NK-92 treated with Interleukin-12 subunit alpha and Interleukin-12 subunit beta, amount 100 ng/mL, for 24 hours (cell line): ENCODE measurements at places on chromosomes 1 and 21.

DNA sequence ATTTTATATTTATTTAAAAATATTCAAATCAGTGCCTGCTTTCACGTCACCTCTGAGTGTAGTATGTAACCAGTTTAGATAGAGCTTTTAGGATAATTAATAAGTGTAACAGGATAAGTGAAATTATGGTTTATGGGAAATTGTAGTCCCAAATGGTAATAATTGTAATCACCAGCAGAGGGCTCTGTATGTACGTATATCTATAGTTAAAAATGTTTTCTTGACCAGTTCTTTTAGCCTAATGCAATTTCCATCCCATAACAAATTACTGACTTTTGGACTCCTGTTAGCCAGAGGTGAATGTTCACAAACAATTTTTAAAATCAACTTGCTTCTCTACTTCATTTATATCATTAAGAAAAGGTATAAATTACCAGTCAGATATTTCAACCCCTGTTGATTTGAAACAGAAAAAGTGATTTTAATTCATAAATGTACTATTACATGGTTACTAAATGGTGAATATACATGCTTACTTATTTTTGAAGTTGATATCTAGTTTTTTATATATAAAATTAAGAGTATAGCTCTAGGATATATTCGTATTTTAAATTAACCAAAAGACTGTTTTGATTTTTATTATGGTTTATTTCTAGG lies 25.3 kb downstream of the SLC30A7 start:
- no peak for DNase-seq

DNA sequence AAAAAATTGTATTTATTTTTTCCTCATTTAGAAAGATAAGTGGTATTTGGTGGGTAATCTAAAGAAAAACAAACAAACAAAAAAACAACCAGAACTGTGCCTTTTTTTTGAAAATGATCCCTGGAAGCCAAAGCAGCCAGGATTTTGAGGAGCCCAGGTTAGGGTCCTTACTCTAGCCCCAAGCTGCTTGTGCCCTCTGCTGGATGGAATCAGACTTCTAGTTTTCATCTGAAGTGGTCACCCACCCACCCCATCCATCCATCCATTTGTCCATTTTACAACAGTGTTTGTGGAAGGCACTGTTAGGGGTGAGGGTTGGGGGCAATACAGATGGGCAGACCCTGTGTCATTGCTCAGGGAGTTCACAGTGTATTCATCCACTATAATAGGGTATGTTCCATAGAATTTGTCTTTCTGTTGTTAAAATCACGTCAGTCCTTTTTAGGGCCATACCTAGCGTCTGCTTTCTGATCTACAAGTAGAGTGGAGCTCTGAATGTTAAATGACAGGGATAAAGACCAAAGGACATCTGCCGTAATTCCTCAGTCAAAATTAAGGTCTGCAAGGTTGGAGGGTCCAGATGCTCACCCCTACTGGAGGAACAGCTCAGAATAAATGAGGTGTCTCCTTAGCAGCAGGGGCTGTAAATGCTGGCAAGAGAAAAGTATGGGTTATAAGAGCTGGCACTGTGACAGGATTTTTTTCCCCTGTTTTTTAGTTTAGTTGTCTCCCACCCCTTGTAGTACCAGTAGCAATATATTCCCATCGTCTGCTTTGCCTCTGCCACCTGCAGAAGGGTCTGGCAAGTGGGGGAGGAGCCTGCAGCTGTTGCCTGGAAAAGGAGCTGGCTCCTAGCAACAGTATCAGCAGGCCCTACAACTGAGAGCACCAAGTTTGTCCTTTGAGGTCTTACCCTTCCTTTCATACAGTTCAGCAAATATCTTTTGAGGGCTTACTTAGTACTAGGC lies 3.2 kb downstream of the LRRC42 start:
- DNase-seq: no peak

DNA sequence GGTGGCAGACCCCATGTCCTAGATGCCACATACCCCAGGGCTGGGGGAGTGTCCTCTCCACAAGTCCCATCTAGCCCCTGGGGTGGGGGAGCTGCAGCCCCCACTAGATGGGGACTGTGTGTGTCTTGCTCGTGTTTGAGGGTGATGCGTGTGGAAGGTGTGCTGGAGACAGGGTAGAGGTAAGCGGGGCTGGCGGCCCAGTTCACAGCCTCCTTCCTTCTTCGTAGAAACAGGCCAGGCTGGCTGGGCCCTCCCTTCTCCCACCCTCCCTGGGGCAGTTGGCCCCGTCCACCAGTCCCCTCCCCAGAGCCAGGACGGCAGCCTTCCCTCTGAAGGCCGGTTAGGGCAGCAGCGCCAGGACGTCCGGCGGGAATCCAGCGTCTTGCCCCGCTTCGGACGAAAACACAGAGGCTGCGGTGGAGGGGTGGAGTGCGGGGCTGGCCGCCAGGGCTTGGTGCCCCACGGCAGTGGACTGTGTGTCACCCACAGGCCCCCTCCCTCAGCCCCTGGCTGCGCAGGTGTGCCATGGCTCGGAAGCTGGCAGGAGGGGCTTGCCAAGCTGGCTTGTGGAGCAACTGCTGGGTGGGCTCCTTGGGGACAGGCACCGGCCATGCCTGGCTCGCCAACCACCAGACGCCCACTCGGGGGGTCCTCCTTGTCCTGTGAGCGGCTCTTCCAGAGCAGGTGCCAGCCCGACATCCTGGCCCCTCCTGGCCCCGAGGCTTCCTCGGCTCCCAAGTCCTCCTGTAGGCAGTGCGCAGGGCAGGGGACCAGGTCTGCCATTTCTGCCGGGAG lies 3.6 kb downstream of the PRDM16 start:
- DNase-seq: no peak

- DNase-seq: no peak
Measured at GRCh38 chr1:10714337-10715114, 81.9 kb downstream of the CASZ1 start.

- DNase-seq: no peak
Measured at GRCh38 chr1:10204003-10204642, 6.2 kb upstream of the KIF1B start.

DNA sequence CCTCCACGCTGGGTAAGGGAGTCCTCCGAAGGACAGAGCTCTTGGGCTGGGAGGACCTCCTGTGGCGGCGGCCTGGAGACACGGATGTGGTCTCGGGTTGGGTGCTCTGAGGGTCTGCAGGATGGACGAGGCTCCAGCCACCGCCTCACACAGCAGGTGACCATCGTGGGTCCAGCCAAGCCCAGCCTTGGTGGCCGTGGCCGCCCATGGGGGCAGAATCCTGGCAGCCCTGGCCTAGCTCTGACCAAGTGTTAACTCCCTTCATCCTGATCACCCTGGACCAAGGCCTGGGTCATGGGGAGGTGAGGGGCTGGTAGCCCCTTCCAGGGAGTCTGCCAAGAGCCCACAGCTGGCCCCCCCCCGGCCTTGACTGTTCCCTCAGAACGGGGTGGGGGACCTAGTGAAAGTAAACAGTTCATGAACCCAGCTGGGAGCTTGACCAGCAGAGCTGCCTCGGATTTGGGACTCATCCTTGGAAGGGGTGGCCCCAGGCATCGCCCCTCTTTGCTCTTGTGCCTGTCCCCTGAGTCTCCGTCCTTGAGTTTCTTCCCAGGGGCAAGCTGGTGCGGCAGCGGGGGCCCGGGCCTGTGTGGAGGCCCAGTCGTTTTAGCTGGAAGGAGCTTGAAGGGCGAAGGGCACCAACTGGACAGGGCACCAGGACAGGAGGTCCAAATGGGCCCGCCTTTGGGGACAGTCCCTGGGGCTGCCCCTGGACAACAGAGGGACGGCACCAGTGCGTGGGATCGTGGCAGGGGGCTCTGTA lies 17.8 kb downstream of the ARHGEF16 start:
- DNase-seq: no peak

GRCh38 chr1:39951926-39952325 lies 3.0 kb upstream of the MFSD2A start:
- no peak for DNase-seq

DNA sequence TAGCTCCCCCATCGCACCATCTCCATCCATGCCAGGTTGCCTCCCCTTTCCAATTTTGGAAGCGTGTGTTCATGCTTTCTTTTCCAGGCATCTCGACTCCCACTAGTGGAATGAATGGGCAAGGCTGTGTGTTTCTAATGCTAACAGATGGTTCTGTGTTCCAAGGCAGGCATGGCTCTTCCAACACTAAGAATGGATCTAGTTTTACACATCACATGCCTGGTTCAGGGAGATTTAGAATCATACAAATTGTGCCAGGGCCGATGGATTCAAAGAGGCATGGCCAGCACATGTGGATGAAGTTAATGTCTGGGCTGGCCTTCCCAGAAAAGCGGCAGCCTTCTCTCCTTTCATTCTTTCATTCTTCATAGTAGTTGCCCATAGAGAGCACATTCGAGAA lies 438.7 kb downstream of the PRDM2 start:
- DNase-seq: no peak

GRCh38 chr1:211557894-211558625 lies 20.9 kb downstream of the SLC30A1 start:
- DNase-seq: no peak

DNA sequence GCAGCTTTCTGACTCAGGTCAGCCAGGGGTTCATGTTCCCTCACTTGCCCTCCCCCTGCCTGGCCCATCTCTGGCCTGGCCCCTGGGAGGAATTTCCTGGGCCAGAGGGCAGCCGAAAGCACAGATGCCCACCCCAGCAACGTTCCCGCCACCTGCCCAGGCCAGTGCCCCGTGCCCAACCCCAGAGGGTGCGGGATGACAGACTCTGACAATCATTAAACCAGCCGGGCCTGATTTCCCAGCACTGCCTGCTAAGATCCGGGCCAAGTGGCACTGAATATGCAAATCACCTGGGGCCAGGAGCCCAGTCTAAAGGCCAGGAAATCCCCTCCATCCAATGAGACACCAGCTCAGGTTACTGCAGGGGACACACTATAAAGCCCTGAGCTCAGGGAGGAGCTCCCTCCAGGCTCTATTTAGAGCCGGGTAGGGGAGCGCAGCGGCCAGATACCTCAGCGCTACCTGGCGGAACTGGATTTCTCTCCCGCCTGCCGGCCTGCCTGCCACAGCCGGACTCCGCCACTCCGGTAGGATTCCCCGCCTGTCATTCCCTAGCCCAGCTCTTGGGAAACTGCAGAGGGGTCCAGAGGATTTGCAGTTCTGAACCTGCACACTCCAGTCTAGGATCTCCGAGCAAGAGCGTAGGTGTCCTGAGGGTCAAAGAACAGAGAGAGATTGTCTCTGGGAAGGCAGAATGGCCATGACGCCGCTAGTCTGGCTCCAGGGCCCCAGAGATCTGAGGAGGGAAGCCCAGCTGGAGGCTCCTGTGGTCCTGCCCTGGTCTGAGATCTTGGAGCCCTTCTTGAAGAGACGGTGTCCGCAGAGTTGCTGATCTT lies at the start of gene ELF3:
Gene ELF3 (plus strand): TSS at position 408 of the 836 bp plus-strand sequence. CDS start 550 bp downstream, outside the sequence.
- no peak for DNase-seq

DNA sequence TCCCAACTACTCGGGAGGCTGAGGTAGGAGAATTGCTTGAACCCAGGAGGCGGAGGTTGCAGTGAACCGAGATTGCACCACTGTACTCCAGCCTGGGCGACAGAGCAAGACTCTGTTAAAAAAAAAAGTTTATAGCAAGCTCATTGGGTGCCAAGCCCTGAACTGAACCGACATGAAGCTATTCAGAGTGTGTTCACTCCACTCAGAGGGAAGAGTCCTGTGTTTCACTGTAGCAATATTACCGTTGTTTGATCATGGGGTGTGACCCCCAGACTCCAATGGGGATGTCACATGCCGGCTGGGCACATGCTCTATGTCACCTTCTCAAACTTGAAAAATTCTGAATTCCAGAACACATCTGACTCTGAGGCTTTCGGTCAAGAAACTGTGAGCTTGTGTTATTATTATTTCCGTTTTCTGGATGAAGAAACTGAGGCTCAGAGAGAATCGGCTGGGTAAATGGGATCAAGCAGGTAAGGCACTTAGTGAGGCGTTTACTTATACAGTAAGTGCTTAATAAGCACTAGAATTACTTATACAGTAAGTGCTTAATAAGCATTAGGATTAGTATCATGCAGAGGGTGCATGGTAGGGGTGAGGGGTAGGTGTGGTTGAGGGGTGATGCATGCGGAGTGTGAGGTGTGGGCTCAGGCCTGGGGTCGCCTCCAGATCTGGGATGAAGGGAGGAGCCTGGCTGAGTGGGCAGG lies 36.2 kb downstream of the HSPG2 start:
- no peak for DNase-seq

- no peak for DNase-seq
Measured at GRCh38 chr1:171738911-171739310, 3.0 kb downstream of the VAMP4 start.

DNA sequence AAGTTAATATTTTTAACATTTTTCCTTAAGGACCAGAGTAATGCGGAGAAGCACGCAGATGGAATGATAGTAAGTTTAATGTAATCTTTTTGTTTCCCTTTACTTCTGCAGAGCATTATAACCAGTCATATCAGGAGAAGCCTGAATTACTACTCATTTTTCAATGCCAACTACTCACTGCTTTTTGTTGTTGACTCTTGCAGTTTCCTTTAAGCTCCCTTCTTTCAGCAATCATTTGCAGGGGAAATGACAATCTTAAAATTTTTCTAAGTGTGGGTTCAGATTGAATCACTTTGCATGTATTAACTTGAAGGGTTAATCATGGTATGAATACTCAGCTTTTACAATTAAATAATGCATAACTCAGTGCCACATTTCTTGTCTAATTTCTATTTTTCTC lies 122.2 kb downstream of the NRDC start:
- DNase-seq: no peak

- DNase-seq: no peak
Measured at GRCh38 chr1:1109743-1110142, 6.1 kb downstream of the C1orf159 start.

- no peak for DNase-seq
Measured at GRCh38 chr21:43790010-43790524, 690 bp downstream of the RRP1 start.
